GM06990 (cell line): ENCODE measurements at places on chromosomes 2 and 18.

DNA sequence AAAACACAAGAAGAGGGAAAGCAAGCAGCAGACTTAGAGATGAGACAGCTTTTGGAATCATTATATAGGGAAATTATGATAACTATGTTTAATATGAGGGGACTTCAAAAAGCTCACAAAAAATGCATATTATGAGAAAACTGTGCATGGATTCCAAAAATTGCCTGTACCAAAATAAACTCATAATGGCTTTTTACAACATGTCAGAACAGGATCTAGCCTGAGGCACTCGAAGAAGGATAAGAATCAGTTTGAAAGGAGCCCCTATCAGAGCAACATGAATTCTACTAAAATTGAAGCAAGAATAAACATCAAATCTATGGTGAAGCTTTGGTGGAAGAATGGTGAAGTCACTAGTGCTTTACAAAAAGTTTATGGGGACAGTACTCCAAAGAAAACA is 187.4 kb downstream of the RDH14 start:
- no peak for DNase-seq

DNA sequence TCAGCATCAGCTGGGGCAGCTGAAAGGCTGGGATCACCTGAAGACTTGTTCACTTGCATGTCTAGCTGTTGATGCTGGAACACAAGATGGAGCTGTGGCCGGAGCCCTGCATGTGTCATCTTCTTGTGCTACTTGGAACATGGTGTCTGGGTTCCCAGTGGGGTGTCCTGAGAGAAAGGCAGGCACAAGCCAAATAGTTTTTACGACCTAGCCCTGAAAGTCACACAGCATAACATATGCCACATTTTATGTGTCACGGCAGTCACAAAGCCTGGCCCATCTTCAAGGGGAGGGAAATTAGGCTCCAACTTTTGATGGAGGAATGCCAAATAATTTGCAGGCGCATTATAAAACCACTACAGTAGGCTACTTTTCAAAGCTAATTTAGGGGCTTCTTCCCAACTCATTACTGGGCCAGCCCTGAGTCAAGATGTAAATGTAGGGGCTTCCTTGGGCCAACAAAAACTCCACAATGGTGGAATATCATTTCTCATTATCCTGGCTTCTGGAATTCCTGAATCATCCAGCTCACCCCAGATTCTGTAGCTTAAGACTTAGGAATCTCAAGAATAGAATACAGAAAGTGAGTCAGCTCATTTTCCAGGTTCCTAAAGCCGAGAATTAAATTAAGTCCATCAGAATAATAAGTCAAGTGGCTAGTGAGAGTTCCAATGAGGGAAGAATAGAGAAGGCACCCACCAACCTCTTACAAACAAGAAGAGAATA is 543.0 kb downstream of the TNS1 start:
- DNase-seq: no peak

- DNase-seq: no peak
These were observed 45.6 kb upstream of the RASGRP3 start for GRCh38 chr2:33430856-33431255.

- DNase-seq: no peak
These were observed 66.1 kb downstream of the PDE1A start for GRCh38 chr2:182360663-182361260.

DNA sequence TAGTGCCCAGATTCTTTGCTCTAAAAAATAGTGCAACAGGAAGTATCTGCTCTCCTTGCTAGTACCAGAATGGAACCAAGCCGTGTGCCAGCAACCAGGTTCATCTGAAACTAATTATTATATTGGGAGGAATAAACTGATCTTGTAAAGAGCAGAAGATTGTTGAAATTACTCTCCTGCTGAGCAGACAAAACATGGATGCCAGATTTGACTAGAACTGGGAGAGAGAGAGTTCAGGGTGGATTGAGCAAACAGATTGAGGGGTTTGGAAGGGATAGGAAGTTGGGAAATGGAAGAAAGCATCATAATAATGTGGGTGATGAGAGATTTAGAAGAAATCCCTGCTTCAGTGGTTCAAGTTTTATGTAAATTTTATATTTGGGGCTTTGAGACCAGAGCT is 160.1 kb upstream of the RASGRP3 start:
- no peak for DNase-seq

- DNase-seq: no peak
These were observed 586 bp downstream of the PDE11A start for GRCh38 chr2:178072000-178072382.

DNA sequence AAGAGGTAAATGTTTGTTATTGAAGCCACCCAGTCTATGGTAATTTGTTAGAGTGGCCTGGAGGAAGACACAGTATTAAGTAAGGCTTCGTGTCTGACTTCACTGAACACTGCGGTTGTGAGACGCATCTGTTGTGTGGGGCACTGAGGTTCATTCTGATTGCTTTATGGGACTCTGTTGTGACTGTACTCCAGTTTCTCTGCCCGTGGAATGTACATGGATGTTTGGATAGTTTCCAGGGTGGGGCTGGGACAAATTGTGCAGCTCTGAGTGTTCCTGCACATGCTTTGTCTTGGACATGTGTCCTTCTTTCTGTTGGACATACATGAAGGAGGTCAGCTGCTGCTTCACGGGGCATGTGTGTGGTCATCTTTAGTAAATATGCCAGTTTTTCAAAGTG is 58.6 kb downstream of the ODC1 start:
- DNase-seq: no peak

DNA sequence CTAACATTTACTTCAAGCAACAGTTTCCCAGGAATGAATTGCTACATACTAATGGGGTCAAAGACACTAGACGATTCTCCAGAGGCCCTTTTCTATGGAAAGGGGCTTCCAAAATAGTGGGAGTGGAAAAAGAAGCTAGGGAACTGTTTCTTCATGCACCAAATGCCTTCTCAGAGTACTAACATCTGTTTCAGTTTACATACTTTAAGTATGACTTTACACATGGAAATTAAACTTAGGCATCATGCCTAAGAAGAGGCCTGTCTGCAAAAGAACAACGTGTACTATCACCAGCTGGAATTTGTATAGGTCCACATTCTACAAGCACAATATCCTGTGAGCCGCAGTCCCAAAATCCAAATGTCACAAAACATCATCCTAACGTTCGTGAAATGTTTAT is 29.4 kb upstream of the WDR75 start:
- no peak for DNase-seq

- DNase-seq: no peak
These were observed 368.7 kb upstream of the RAB6C start for GRCh38 chr2:129610766-129611165.

DNA sequence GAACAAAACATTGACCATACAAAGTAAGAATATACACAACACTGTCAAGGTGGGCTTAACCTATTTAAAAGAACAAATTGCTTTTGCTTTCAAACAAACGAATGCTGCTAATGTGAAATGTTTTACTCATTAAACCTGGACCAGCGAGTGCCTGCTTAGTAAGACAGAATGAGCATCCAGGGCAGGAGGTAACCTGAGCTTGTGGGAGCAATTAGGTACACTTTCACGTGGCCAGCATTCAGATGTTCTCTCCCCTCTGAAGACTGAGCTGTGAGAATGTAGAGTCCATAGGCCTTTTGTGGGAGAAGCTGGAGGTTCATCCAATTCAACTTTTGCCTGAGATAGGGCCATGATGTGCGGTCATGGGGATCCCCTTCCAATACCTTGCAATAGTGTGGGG is 266.5 kb downstream of the TSN start:
- DNase-seq: no peak

DNA sequence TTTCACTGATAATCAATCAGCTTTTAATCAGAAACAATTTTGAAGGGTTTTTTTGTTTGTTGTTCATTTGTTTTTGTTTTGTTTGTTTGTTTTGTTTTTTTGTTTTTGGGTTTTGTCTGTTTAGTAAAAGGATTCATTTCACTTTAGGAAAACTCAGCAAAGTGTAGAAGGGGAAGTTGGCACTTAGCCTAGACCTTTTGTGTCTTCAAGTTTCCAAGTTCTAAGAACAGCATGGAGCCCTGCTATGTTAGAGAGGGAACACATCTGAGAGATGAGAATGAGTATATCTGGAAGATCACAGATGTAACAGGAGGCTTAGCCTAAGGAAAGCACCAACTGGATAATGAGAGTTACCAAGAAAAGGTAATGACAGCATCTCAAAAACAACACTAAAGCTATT is 501.5 kb downstream of the ERBB4 start:
- no peak for DNase-seq

DNA sequence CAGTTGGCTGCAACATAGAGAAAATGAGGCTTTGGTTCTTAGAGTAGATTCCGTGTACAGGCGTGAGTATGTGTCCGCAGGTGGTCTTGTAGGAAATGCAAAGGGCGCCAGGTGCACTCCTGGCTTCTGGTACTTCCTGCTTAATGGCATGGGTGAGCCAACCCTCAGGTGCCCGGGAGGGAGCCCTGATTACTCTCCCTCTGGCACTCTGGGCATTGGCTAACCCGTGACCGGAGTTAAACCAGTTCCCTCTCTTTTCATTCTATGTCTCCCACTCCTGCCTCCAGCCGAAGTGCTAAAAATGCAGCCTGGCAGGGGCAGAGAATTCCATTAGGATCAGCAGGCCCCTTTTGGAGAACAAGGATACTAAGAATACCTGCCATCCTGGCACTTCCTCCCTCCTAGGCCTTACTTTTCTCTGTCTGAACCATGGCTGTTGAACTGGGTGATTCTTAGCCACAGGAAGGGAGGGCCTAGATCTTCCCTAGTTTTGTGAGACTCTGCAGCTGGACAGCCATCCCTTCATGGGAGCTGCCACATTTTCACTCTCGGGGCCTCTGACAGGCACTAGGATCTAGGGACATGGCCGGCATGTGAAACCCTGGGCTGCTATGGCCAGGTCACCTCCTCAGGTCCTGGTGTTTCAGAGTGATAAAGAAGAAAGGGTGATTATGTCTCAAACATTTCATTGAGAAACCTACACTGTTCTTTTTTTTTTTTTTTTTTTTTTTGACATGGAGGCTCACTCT is 6.5 kb downstream of the MERTK start:
- DNase-seq: no peak

DNA sequence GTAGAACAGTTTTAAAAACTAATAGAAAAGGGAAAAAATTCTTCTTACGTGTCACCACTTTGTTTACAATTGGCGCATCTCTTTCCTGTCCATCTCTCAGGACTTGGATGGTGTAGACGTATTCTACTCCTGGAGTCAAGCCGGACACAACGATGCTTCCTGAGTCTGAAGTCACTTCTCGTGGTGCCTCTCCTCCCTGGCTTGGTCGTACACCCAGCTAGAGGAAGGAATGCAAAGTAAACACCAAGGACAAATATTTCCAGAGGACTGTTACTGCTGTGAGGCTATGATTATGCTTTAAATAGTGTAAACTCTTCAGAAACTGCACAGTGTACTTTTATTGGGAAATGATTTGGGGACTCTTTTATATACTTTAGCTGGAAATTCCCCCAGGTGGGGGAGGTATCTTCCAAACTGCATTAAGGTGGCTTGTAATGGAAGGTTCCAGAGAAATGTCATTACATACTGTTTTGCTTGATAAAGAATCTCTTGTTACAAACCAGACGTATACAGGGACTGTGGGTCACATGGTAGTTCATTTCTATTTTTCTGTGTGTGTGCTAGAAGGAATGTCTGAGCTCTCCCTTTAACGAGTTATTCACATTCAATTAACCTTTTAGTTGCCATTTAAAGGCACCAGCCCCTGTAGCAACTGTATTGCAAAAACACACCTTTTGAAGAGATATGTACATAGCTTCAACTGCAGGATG is 38.1 kb downstream of the FN1 start:
- no peak for DNase-seq

DNA sequence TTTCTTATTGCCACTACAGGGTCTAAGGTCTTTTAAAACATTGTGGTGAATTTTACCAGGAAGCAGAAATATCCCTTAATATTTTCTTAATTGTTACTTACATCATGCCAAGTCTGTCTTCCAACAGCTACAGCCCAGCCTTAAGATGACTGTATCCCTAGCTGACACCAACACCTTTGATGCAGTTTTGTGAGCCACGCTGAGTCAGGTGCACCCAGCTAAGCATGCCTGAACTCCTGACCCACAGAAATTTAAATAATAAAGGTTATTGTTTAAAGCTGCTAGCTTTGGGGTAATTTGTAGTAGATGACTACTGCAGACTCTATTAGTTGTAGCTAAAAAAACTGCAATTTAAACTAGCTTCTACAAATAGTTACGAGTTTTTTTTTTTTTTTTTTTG is 1757.9 kb upstream of the LRRTM1 start:
- DNase-seq: no peak

DNA sequence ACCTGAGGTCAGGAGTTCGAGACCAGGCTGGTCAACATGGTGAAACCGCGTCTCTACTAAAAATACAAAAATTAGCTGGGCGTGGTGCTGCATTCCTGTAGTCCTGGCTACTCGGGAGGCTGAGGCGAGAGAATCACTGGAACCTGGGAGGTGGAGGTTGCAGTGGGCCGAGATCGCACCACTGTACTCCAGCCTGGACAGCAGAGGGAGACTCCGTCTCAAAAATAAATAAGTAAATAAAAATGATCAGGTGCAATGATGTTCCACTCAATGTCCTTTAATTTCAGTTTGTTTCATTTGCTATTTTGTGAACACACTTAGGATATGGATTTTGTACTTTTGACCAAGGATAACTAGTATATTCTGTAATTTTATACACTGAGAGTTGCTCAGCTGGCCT is 9.3 kb downstream of the HADHA start:
- no peak for DNase-seq

DNA sequence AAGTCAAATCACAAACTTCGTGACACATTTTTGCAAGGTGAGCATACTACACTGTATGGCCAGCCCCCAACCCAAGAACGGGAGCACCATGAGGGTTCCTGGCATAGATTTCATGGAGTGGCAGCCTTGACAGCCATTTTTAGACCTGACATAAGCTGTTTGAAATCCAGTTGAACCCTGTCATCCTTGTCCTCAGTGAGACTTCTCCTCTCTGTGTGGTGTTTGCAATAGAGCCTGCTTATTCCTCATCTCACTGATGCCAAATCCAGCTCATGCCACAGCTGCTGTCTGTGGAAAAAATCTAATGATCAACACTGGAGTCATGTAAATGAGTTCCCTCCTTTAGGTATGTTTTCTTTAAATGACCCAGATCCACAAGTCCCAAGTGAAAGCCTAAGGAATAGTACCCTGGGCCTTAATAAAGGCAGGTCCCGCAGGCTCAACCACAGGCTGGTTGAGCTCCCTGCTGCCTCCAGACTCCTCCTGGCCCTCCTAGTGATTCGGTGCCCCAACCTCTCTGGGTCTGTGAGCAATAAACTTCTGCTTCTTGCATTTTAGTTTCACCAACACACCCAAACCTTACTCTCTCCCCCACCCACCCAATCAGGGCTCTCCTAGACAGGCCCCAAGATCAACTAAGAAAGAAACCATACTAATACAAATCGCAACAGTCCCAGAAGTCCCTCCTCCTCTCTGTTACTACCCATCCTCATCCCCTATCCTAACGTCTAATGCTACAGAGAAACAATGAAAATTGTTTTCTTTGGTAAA is 8.4 kb upstream of the CREG2 start:
- DNase-seq: no peak
